ENCODE measurements at places on chromosomes 7 and 10.

GRCh38 chr10:48604039-48604990 lies 558 bp downstream of the ARHGAP22 start:
- peak; percentile 23 for DNase-seq

GRCh38 chr10:33306126-33306525 lies 28.3 kb downstream of the NRP1 start:
- no peak for DNase-seq

DNA sequence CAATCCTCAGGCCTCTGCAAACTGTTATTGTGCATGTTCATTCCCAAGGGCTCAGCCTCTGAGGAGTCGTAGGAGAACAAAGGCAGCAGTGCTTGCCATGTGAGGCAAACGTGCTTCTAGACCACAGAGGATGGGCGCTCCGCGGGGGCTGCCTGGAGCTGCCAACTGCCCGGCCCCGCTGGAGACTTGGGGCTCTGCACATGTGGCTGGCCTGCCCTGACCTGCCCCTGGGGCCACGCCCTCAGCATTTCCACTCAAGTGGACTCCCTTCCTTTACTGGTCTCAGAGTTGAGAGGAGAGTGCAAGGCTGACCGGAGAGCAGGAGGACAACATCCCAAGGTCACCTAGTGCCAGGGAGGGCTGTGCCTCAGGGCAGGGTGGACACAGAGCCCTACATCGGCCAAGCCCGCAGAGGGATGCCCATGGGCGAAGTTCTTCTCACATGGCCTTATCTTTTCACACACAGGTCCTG lies 222.3 kb upstream of the ZNF32 start:
- DNase-seq, result no peak

- peak; percentile 20 for DNase-seq
Observed at GRCh38 chr10:100109670-100110069, 28.0 kb upstream of the CPN1 start.

GRCh38 chr10:86135191-86135590 lies 231.4 kb downstream of the GRID1 start:
- DNase-seq, result no peak

- DNase-seq, result no peak
Observed at GRCh38 chr7:77954773-77955555, 156.4 kb downstream of the PHTF2 start.

Measured in kidney tubule cell (primary cell).